Stimulated activated CD4-positive, alpha-beta T cell treated with anti-CD3 and anti-CD28 coated beads, Interleukin-12 subunit alpha, Interleukin-12 subunit beta, amount 100 ng/mL, for 24 hours (primary cell): ENCODE measurements at places on chromosomes 7 and 10.

DNA sequence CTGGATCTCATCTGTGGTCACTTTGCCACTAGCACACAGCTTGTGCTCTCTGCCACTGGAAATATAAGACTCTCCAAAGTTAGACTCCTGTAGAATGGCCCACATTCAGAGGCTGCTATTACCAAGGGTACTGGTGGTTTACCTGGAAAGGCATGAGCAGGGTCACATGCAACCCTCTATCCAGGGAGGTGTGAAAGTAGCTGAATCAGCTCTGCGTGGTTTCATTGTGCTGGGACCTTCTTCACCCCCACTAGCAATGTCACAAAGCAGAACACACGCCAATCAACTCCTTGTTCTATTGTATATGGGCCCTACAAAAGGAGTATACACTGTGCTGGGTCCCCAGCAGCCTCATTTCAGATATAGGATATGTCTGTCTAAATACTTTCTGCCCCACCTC is 353.6 kb upstream of the AUTS2 start:
- DNase-seq, result no peak

- DNase-seq, result no peak
Observed at GRCh38 chr7:27575613-27576012, 87.1 kb downstream of the HIBADH start.

DNA sequence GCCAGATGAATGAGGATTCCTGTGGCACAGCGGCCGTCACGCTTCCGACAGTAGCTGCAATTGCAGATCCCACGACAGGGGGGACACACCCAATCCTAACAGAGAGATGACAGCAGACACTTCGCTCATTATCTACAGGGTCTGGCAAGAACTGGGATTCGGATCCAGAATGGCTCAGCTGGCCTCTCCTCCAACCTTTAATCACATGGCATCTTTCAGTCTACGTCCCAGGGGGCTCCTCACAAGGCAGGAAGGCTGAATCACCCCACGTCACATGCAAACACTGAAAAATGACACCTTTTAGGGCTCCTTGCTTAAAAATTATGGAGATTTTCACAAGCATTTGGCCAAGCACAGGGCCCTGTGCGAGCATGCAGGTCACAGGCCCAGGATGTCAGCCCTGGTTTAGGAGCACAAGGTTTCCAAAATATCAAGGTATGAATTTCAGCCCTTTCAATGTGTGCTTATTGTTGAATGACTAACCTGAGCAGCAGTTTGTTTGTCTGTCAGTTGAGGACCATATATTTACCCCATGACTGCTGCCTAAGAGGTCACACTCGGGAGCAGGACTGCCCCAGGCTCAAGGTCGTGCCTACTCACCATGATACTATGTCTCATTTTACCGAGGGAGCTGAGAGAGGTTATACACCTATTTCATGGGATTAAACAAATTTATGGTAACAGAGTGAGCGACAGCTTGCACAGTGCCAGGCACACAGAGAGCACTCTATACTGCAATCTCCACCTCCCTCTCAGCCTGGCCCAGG is 42.5 kb downstream of the CDCA7L start:
- DNase-seq, result no peak

GRCh38 chr7:106178593-106179134 is 66.6 kb upstream of the SYPL1 start:
- DNase-seq, result no peak

DNA sequence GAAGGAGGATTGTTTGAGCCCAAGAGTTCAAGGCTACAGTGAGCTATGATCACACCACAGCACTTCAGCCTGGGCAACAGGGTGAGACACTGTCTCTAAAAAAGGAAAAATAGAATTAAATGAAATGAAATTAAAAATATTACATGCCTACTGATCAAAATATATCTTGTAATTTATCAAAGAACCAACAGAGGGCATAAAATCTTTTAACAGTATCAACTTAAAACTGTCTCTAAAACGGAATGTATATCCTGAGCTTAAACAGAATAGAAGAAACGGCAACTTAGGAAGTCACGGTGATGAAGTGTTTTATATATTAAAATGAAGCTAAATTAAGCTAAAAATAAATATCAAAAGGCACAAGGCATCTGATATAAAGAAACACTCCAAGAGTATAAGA is 78.8 kb downstream of the MTPAP start:
- no peak for DNase-seq

DNA sequence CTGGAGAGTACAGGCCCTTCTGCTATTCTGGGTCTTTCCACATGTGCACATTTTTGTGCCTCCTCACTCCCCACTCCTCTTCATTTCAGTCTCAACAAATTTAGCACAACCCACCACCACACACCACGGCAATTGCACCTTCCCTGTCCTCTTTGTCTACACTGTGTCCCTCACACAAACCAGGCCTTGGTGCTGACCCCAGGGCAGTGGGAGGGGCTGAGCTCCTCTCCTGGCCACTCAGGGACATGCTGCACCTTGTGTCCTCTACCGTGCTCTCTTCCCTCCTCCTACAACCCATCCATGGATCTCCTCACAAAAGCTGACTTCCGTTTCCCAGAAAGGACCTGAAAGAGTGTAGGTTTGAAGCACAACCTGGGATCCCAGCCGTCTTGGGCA is 90.9 kb upstream of the IKZF1 start:
- DNase-seq, result no peak
